Iris pigment epithelial cell (primary cell): ENCODE measurements at places on chromosomes 4 and X.
A peak's percentile ranks its signal among the peaks of the same experiment; 100 is the strongest.

- no peak for DNase-seq
These were observed 4.2 kb downstream of the TLL1 start for GRCh38 chr4:165877286-165877685.

- no peak for DNase-seq
These were observed 3.9 kb upstream of the ARHGEF38 start for GRCh38 chr4:105548483-105548882.

- no peak for DNase-seq
These were observed 65.2 kb upstream of the SLC7A11 start for GRCh38 chr4:138307319-138307718.

- DNase-seq: no peak
These were observed 11.7 kb downstream of the CFAP97 start for GRCh38 chr4:185192059-185192458.

GRCh38 chr4:37758226-37758625 is 68.3 kb upstream of the PGM2 start:
- DNase-seq: peak; percentile 94

DNA sequence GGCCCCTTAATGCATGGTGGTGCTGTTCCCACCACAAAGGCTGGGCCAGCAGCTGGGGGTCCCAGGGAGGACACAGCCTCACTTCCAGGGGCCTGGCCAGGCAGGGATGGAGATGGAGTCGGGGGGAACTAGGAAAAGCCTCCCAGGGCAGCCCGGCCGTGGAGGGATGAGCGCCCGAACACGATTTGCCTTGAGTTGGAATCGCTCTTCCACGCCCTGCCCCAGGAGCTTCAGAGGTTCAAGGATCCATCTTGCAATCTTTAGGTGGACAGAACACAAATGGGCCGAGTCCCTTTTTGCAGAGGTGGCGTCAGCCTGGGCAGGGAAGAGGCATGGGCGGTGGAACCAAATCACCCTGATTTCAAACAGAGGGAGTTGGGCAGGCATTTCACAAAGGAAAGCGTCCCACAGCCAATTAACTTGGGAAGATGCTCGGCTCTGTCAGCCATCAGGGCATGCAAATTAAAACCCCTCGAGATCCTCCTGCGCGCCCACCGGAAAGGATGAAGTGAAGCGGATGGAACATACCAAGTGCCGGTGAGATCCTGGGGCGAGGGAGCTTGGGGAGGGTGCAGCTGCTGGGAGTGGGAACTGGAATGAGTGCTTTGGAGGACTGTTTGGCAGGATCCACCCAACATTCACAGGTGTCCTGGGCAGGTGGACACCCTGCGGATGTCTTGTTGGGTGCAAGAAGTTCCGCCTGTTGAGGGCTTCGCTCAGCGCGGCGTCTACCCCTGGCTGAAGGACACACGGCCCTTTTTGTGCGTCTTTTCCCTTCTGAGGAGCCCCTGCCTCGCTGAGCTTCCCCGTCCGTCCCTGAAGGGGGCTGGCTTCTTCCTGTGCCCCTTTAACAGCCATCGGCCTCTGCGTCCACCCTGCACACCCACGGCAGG is 75.7 kb downstream of the HTRA3 start:
- DNase-seq: no peak

DNA sequence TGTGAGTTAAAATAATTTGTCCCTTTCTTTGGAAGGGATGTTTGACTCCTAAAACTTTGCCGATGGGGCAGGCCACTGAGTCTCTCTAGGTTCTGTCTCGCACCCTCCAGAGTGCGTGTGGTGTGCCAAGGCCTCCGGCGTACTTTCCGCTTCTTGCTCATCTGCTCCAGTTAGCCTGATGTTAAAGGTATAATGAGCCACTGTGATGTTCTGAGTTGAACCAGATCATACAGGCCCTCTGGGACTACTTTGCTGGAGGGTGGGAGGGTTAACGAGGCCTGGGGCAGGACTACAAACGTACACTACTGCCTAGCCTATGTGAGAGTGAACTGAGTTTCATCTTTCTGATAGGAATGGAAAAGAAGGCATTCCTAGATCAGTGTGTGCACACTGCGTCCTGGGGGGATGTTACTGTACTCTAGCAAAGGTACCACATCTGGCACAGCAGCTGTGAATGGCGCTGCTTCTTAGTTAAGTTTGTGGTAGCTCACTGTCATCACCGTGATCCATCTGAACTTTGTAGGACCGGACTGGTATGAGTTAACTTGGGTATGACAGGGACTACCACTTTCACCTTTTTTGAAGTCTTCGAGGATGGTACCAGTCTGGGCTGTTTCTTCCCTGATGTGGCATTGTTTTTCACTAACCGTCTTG is 60.2 kb downstream of the RGS12 start:
- no peak for DNase-seq

GRCh38 chrX:143636831-143637230 is 930 bp upstream of the SLITRK4 start:
- no peak for DNase-seq

DNA sequence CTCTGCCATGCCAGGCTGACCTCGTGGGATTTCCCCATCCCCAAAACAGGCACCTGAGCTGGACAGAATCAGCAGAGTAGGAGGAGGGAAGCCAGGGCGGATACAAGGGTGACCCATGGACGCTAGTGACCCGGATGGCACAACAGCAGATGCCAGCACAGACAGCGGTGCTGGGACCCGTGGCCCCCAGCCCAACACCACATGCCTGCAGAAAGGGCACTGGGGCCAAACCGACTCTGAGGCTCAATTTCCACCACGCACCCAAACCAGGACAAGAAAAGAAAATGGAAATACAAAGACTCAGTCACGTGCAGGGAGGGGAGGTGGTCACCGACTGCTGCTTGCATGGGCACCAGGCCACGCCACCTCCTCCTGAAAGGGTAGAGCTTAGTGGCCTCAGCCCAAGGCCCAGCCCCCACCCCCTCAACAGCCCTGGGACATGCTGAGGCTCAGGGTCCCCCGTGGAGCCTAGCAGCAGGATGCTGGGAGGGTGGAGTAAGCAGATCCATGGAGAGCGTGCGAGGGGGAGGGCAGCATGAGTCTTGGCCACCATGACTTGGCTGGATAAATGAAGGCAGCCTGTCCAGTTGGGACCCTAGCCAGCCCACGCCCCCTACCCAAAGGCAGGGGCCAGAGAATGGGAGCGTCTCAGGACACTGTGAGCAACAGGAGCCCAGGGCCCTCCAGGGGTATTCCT is 47.7 kb downstream of the C4orf50 start:
- no peak for DNase-seq

- peak; percentile 84 for DNase-seq
These were observed 478.0 kb downstream of the KCNIP4 start for GRCh38 chr4:21470535-21470934.

GRCh38 chrX:136879001-136879687 is 1.4 kb downstream of the RBMX start:
- DNase-seq: peak; percentile 29

- peak; percentile 76 for DNase-seq
These were observed 733.3 kb downstream of the RPA4 start for GRCh38 chrX:97616883-97617530.

GRCh38 chrX:19368576-19368975 is 24.8 kb downstream of the PDHA1 start:
- no peak for DNase-seq

- no peak for DNase-seq
These were observed 552 bp downstream of the SLC25A14 start for GRCh38 chrX:130340271-130340670.

- peak; percentile 79 for DNase-seq
These were observed 13.2 kb downstream of the FGA start for GRCh38 chr4:154577324-154577723.

- peak; percentile 73 for DNase-seq
These were observed 17.6 kb upstream of the DMP1 start for GRCh38 chr4:87632469-87632868.

GRCh38 chrX:77960567-77960966 is 8.9 kb downstream of the PGAM4 start:
- no peak for DNase-seq

- DNase-seq: peak; percentile 68
These were observed 47.8 kb downstream of the FHDC1 start for GRCh38 chr4:152983774-152984411.

DNA sequence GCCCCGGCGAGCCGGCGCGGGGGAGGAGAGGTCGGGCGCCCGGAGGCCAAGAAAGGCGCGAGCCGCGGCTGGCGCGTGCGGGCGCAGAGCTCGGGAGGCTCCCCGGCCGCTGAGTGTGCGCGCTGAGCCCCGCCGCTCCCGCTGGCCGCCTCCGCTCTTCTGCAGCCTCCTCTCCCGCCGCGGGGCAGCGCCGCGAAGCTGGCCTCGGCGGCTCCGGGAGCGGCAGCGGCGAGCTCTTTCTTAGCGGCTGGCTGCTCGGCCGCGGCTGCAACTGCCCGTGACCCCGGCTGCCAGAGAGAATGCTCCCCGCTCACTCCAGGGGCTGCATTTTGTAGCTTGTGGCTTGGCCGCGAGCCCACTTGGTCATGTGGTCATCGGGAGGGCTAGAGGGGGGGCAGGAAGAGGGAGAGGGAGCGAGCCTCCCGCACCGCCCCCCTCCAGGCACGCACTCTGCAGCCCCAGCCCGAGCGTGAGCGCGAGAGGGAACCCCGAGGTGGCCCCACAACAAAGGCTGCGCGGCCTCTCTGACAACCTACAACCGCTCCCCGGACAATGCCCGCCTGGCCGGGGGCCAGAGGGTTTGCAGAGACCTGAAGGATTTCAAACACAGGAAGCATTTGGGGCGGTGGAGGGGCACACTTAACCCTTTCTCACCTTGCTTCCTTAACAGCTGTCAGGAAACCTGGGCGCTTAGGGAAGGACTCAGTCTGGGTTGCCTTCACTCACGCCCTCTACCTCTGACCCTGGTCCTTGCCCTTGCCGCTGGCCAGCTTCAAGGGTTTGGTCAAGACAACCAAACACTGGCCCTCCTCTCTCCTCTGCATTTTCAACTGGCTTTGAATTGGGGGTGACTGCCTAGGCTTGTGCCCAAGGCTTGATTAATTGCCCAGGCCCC is at the start of gene APLN:
Gene APLN (minus strand): TSS at position 305 of the 895 bp plus-strand sequence. CDS start 326 bp downstream, outside the sequence.
- peak; percentile 41 for DNase-seq
